Upper lobe of left lung (tissue), 6 donors: ENCODE measurements at places on chromosomes 6 and 20.
A peak's percentile ranks its signal among the peaks of the same experiment; 100 is the strongest.

GRCh38 chr20:8652396-8652795 is 416.5 kb upstream of the PLCB4 start:
- DNase-seq, result no peak

DNA sequence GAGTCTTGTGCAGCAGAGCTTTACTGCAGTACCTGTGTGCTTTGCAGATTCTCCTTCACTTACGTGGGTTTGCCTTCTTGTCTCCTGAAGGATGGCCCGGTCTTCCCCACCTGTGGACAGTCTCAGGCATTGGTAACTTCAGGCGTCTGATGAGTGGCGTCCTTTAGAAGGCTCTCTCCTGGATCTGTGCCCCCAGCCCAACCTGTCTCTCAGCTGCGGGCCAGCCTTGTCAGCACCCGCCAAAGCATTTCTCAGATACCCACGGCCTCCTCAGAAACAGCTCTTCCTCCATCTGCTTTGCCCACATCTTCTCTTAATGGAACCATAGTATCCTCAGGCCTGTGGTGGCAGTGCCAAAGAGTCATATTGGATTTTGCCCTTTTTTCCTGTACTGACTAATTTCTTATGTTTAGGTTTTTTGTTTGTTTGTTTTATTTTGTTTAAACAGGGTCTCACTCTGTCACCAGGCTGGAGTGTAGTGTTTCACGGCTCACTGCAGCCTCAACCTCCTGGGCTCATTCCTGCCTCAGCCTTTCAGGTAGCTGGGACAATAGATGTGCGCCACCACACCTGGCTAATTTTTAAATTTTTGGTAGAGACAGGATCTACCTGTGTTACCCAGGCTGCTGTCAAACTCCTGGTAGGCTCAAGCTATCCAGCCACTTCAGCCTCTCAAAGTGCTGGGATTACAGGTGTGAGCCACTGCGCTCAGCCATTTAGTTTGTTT is 96.6 kb downstream of the ARID1B start:
- no peak for DNase-seq

GRCh38 chr6:73656531-73657145 is 2.8 kb upstream of the SLC17A5 start:
- no peak for DNase-seq

DNA sequence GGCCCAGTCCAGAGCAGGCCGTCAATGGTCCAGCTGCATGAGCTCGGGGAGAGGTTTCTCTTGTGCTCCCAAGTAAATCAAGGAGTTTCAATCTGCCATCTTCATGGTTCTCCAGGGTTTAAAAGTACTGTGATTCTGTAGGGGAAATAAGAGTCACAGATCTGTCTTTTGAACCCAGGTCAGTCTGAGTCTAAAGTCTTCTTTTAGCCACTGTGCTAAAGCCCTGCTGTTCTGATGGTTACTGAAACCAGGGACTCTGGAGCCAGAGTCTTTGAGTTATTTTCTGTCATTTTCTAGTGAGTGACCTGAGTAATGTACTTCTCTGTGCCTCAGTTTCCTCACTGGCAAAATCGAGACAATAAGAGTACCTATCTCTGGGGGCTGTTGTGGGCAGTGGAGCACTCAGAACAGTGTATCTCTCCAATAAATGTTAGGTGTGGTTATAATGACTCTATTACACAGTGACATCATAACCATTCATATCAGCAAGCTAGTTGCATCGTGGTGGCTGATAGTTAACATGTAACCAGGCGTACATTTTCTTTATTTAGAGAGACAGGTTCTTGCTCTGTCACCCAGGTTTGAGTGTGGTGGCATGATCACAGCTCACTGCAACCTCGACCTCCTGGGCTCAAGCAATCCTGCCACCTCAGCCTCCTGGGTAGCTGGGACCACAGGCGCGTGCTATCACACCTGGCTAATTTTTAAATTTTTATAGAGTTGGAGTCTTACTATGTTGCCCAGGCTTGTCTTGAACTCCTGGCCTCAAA is 74.6 kb upstream of the KCNG1 start:
- DNase-seq, result no peak

- DNase-seq, result no peak
These were observed 193.6 kb downstream of the EDN1 start for GRCh38 chr6:12483712-12484111.

DNA sequence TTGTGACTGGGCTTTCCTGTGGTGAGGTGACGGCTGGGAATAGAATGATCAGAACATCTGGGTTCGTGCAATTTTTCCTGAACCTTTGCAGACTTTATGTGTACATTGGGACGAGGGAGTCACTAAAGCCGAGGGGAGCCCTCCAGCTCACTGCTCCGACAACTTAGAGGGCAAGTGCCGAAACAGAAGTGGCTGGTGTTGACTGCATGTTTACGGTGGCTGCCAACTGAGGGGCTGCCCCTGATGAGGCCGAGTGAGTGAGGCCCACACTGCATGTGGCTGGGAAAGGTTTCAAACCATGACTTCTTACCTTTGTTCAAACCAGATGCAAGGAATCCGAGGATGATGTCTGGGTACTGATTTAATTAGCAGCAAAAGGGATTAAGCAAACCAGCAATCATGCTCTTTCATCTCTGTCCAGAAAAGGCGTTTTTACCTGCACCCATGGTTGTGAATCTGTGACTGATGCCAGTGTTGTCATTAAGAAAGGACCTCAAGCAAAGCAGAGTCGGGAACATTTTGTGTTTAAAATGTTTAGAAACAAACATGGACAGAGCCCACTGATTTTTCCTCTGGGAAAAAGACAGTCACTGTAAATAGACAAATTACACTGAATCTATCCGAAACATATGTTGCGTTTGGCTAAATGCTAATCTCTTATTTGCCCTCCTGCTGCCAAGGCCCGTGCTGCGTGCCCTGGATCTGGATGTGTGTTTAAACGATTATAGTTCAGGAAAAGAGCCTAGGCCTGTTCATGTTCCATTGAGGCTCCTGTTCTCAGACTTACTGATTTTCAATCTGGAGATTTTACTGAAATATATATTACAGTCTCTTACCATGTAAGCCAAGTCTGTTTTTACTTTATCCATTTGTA is 105.1 kb downstream of the UST start:
- DNase-seq, result no peak

- no peak for DNase-seq
These were observed 548.5 kb downstream of the CD83 start for GRCh38 chr6:14665827-14666724.

DNA sequence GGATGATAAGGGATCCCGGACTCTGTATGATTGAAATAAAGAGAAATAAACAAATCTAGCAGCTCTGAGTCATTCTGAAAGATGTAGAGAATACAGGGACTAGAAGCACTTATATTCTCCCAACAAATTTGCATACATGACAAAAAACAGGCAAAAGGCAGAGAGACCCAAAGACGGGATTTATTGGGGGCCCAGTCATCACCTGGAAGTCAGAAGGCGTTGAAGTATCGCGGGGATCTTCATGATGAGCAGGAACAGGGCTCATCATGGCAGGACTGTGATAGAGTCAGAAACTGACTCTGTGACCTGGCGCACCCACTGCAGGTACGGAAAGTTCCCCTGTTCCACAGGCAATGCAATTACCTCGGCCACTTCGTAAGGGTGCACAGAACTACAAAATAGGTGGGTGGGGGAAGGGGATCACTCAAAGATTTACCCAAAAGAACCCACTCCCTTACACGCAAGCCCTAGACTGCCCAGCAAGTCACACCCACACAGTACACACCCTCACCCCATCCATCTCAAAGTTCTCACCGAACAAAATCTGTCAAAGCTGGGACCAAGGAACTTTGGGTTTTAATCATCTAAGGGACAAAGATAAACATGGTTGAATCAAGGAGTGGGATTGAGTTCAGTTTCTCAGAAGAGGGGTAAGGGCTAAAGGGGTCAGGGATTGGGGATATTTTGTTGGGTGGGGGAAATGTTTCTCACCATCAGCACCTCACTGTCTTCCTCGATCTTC is 1.4 kb downstream of the CUTA start:
- no peak for DNase-seq

- no peak for DNase-seq
These were observed 2.6 kb downstream of the TRERF1 start for GRCh38 chr6:42448927-42449659.

DNA sequence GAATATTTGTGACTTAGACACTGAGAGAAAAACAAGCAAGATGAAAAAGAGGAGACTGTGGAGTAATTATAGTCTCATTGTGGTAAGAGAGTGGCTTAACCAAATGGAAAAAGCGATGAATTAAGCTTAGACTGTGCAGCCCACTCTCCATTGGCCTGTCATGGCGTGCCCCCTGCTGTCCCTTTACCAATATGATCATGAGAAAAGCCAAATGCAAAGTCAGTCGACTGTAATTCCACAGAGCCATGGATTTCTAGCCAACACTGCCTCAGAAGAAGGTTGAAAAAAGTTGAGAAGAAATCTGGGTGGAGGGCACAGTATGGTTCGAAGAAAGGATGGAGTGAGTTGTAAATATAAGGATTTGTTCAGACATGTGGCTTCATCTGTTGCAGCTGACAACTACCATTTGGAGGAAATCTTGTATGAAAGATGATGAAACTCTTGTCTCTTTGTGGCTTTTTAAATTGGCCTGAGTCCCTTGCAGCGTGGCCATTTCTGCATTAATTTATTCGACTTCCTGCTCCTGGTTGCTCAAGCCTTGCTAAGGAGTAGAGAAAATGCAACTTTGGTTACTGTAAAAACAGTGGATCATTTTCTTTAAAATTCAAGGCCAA is 251.4 kb downstream of the DOK5 start:
- DNase-seq, result no peak

GRCh38 chr6:160013987-160014868 is 45.3 kb downstream of the IGF2R start:
- DNase-seq, result peak; percentile 79

DNA sequence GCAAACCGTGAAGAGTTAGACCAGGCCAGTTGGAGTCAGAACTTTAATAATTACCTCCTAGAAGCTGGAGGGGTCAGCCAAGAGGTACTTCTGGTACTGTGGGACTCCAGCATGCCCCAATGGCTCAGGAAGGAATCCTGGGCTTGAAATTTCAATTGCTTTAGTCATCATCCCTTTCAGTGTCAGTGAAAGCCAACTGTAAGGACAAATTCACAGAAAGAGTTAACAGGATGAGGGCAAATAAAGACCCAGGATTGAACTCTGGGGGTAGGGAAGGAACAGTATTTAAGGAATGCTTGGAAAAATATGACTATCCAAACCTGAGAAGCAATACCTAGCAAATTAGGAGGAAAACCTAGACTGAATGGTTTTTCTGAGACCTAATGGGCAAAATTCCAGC is 735.1 kb upstream of the MARCKS start:
- no peak for DNase-seq
